ENCODE measurements at places on chromosomes 16 and 17.
A peak's percentile ranks its signal among the peaks of the same experiment; 100 is the strongest.

- peak; percentile 94 for DNase-seq
These were observed 24.8 kb downstream of the RAD51D start for GRCh38 chr17:35094902-35095301.

- DNase-seq, result peak; percentile 32
These were observed 116.5 kb upstream of the AXIN2 start for GRCh38 chr17:65677932-65678331.

DNA sequence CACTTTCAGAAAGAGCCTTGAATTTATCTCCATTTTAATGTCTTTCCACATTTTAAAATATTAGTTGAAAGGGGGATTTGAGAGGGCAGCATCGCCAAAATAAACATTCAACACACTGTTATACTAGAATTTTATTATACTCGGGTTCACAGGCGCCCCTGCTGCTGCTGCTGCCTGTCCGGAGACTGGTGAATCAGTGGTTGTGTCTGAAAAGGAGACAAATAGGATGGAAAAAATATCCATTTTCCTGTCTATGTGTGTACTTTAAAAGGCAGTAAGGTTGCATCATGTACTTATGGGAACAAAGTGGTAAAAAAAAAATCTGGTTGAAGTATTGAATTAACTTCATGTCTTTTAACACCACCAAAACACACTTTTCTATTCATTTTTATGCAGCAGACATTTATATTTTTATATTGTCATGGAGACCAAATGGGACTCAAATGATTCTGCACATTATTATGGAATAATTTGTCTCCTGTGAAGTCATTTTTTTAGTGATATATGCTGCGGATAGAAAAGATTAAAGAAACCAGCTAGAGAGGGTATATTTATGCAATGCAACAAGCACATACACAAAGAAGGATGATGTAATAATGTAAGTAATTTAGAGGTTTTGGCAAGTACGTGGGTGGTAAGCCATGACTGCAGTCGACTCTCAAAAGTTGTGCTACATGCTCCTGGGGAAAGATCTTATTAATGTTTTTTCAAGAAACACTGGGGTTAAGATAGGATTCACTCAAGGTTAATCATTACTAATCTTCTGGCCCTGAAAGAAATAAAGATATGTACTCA is 759.0 kb upstream of the SOX9 start:
- DNase-seq, result peak; percentile 52

- DNase-seq, result peak; percentile 83
These were observed 27.7 kb downstream of the ZNF18 start for GRCh38 chr17:11969565-11969964.

DNA sequence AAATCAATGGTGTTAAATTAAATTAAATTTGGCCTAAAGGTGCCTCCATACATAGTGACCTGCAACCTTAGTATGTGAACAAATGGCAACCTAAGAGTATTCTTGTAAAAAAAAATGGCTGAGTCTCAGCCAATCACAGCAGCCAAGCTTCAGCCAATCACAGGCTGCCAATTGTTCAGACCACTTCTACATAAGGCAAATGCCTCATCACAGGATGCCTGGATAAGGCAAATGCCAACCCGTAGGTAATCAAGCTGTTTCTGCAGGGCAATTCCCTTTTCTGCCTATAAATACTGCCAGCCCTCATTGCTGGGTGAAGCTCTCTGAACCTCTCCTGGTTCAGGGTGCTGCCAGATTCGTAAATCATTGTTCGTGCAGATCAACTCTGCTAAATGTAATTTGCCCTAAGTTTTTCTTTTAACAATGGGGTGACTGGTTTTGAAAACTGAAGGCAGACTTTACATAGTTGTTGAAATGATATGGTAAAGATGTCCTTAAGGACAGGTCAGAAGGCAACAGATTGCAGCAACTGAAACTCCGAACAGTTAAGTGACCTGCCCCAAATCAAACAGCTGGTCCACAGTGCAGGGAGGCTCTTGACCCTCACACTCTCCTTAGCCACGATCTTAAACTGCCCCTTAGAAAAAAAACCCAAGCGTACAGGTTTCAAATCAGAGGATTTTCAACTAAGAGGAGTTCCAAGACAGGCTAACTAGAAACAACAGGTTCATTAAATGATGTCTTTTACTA is 50.3 kb downstream of the N4BP1 start:
- DNase-seq, result peak; percentile 46

DNA sequence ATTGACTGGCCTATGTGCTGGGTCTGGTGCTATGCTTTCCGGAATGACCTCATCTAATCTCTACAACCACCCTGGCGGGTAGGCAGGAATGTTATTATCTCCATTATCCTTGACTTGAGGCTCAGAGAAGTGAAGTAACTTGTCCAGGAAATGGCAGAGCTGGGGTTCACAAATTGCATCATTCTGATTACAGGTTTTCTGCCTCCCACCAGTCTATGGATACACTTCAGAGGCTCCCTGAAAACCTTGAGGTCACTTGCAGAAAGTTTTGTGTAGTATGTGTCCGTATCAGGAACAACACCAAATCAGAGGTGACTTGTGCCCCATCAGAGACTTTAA is 19.1 kb downstream of the NOD2 start:
- no peak for DNase-seq

GRCh38 chr16:56628486-56629350 is 3.1 kb downstream of the MT1E start:
- DNase-seq, result peak; percentile 36

DNA sequence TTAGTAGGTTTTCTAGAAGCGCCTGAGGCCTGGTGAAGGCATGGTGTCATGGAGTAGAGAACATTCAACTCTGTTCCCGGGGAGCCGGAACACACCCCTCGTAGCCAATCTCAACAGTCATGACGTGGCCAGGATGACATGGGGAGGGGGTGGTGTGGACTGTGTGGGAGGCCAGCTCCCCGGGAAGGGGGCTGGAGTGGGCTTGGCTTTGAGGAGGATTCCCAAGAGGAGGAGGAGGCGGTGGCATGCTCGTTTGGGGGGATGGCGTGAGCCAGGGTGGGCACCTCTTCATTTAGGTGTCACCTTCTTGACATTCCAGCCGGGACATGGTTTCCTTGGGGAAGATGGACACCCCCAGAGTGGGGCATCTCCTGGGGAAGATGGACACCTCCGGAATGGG is 257.5 kb downstream of the SEC14L1 start:
- no peak for DNase-seq

- no peak for DNase-seq
These were observed 15.6 kb upstream of the NKD1 start for GRCh38 chr16:50532576-50532975.

- DNase-seq, result peak; percentile 91
These were observed at the start of gene LPCAT2 for GRCh38 chr16:55508941-55509931. Gene LPCAT2 (plus strand): TSS chr16:55509072. CDS start chr16:55509182, 110 bp downstream.

- peak; percentile 60 for DNase-seq
These were observed 133.4 kb downstream of the OR1D5 start for GRCh38 chr17:2929881-2930533.

- DNase-seq, result no peak
These were observed 10.5 kb downstream of the CEP295NL start for GRCh38 chr17:78892520-78892919.

GRCh38 chr17:36144014-36144413 is 32.4 kb downstream of the TBC1D3B start:
- DNase-seq, result no peak

GRCh38 chr17:80486692-80487091 is 10.3 kb upstream of the NPTX1 start:
- no peak for DNase-seq

- DNase-seq, result peak; percentile 36
These were observed 210.3 kb downstream of the SNX29 start for GRCh38 chr16:12186774-12187335.

GRCh38 chr17:43140396-43141332 is 15.5 kb upstream of the BRCA1 start:
- DNase-seq, result no peak

DNA sequence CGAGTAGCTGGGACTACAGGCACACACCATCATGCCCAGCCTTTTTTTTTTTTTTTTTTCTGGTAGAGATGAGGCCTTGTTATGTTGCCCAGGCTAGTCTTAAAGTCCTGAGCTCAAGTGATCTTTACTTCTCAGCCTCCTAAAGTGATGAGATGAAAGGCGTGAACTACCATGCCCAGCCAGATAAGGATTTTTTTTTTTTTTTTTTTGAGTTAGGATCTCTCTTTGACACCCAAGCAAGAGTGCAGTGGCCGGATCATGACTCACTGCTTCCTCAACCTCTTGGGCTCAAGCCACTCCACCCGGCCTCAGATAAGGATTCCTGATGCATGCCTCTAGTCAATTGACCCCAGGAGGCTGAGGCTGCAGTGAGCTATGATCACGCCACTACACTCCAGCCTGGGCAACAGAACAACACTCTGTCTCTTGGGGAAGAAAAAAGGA is 11.2 kb upstream of the PLEKHG4 start:
- no peak for DNase-seq

DNA sequence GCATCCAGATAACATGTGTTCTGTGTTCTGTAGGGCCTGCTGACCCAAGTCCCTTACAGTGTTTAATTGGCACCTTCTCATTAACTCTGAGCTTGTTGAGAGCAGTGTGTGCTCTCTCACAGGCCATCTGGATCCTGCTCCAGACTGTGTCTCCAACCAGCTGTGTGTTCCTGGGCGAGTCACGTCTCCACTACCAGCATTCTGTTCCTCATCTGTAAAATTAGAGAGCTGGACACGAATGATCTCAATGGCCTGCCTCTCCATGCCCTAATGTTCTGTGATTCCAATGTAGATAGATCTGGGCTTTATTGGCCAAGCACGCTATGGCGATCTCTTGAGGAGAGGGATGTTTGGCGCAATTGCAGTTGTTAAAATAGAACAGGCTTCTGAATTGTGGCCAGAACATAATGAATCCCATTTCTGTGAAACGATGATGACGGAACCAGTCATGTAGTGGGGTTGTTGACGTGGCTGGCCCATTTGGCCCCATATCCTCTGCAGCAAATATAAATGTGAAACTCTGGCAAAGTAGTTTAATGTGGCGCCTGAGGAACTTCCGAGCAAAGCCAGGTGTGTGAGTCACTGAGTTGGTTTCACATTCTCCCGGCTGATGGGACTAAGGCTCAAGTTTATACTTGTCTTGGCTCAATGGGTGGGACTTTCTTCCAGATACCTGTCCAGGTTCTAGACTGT is 22.2 kb downstream of the TBX4 start:
- peak; percentile 98 for DNase-seq

GRCh38 chr16:15714393-15715172 is 64.5 kb downstream of the NDE1 start:
- DNase-seq, result no peak

GRCh38 chr17:42918902-42919521 is 18.4 kb downstream of the G6PC1 start:
- DNase-seq, result no peak
